ENCODE measurements at places on chromosomes 7 and 10.
A peak's percentile ranks its signal among the peaks of the same experiment; 100 is the strongest.

GRCh38 chr10:33487014-33487776 lies 152.7 kb upstream of the NRP1 start:
- no peak for DNase-seq

- no peak for DNase-seq
These were observed 537 bp downstream of the SH3PXD2A start for GRCh38 chr10:103854686-103855391.

DNA sequence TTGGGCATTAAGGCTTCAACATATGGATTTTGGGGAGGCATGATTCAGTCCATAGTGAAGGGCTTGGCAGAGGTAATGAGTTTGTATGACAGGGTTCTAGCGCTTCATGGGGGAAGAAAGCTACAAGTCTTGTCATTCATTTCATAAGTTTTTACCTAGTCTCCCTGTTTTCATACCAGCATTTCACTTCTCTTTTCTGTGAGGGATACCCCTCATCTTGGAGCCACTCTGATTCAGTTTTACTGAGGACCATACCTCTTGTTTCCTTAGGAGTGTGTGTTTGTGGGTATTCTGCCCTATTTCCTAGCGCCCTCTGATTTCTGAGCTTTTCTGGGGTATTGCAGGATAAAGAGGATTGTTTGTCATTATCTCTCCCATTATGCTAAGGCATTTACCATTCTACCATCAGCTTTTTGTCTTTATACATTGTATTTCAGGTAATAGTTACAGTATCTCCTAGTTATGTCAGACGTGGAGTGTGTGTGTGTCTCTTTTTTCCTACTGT lies 6.8 kb downstream of the RSBN1L start:
- DNase-seq = no peak

DNA sequence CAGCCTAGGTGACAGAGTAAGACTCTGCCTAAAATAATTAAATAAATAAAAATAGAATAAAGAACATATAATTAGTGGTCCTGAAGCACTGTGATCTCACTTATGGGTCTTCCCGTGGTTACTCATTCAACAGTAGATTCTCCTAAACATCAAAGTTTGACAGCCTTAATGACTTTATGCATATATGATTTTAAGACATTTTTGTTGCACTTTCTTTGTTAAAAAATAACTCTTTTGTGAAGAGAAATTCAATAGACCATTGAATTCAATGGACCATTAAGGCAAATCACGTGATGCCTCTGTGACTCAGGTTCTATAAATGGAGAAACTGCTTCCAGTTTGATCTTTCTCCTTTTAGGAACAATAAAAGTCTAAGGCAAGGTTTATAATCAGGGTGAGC lies 59.6 kb downstream of the ATOH7 start:
- DNase-seq = peak; percentile 18

- DNase-seq = no peak
These were observed 28.9 kb upstream of the NPY start for GRCh38 chr7:24255139-24255538.

DNA sequence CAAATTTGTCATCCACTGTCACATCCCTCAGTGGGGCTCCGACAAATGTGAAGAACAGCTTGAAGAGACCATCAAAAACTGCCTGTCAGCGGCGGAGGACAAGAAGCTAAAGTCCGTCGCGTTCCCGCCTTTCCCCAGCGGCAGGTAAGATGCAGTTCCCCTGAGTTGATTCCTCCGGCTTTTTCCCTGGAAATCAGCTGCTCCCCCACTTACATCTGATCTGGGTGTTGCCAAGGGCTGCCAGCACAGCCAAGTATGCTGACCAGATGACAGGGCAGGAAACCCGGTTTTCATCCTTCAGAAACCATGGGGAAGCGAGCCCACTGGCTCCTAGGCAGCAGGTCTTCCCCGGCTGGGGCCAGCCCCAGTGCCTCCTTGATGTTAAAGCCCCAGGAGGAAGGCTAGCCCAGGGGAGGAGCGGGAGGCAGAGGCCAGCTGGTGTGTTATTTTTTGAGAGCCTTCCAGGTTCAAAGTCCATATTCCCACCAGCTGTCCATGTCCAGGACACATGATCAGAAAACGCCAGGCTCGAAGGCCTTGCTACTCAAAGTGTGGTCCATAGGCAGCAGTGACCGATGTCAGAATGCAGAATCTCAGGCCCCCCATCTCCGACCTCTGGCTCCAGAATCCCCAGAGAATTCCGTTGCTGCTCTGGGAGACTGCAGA lies 23.4 kb downstream of the AIFM2 start:
- DNase-seq = no peak

DNA sequence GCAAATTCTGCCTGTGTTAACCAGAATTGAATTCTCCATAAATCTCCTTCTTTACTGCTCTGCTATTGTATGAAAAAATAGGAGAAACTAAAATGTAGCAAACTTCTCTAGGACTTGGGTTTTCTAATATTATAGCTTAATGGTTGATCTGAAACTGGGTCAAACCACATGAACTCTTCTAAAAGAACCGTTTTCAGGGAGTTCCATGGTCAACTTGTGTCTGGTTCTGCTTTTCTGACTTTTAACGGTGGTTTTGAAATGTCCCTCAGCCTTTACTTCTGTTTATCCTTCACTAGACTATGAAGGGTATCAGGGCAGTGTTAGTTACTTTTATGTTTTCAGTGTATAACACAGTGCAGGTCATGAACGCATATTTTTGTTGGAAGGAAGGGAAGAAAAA lies 242.2 kb downstream of the TSPAN12 start:
- no peak for DNase-seq

GRCh38 chr7:98855610-98856422 lies 14.0 kb downstream of the TMEM130 start:
- DNase-seq = no peak

GRCh38 chr10:88156341-88156740 lies 292.9 kb downstream of the PTEN start:
- no peak for DNase-seq

DNA sequence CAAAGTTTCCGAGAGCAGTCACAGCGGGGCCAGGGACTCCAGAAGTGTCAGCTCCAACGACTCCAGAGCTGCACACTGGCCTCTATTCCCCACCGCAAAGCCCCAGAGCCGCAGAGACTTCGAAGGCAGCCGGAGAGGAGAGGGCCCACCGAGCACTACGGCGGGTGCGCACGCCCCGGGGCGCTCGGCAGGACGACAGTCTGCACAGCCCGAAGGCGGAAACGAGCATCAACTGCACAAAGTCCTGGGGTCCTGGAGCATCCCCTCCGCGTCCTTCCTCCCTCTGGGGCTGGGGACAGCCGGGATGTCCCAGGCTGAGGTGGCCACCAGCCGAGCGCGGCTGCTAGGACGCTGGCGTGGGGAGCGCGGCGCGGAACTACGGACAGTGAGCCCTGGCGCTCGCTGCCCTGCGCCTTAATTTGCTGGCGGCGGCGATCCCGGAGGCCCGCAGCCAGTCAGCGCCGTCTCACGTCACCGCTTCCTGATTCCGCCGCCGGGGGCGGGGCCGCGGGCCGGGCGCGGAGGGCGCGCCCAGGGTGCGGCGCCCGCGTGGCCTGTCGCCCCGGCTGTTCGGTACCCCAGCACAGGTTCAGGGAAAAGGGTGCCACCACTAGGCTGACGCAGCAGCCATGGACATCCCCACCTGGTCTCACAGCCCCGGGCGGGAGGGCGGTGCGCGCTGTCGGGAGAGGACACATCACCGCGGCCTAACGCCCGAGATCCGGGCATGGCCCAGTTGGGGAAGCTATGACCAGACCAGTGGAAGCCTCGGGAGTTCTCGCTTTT lies at the start of gene TBX20:
Gene TBX20, minus strand, starts transcription at position 391 of the 786 bp plus-strand sequence. CDS start 480 bp downstream, outside the sequence.
- peak; percentile 66 for DNase-seq

DNA sequence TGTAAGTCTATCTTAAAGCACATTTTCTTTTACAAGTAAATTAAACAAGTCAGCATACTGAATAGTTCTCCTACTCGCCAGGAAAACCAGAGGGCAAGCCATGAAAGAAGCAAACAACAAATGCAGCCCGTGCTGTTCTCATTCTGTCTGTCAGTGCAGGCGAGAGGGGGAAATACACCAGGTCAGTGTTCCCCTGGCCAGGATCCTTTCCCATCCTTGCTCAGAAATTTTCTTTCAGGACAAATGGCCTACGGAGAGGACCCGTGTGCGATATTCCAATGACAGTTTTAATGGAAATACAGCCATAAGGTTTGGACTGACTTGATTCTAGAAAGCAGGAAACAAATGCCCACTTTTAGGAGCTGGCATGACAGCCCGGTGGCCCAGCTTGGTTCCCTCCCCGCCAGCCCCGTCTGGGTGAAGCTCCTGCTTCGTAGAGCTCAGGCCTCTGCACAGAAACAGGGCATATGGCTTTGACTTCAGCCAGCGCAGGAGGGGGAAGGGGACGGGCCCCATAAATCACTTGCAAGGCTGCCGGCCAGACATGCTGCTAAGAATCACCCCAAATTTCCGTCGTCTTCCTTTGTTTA lies 67.8 kb downstream of the FRMD4A start:
- DNase-seq = no peak

DNA sequence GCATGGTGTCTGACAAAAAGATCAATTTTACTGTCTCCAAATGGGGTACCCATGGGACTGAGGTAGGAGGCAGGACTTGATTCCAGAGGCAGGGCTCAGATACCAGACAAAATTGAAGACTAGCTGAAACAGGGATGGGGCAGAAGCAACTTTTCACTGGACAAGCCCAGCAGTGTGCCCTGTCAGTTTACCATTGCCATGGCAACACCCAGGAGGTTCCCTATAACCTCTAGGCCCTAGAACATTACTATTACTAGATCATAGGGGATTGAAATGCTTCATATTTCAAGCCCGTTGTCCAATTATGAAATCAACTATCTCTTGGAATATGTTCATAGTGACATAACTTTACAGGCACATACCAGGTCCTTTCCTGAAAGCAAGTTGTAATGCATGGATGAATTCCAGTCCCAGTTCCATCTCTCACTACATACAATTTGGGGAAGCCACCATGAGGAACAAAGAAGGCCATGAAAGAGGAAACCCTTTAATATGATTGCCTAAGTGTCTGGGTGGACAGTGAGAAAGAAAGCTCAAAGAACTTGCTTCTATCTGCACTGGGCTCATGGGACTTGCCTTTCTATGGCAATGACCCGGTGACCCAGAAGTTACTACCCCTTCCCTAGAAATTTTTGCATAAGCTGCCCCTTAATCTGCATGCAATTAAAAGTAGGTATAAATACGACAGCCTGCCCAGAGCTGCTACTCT lies 557.9 kb downstream of the KCNMA1 start:
- DNase-seq = no peak

DNA sequence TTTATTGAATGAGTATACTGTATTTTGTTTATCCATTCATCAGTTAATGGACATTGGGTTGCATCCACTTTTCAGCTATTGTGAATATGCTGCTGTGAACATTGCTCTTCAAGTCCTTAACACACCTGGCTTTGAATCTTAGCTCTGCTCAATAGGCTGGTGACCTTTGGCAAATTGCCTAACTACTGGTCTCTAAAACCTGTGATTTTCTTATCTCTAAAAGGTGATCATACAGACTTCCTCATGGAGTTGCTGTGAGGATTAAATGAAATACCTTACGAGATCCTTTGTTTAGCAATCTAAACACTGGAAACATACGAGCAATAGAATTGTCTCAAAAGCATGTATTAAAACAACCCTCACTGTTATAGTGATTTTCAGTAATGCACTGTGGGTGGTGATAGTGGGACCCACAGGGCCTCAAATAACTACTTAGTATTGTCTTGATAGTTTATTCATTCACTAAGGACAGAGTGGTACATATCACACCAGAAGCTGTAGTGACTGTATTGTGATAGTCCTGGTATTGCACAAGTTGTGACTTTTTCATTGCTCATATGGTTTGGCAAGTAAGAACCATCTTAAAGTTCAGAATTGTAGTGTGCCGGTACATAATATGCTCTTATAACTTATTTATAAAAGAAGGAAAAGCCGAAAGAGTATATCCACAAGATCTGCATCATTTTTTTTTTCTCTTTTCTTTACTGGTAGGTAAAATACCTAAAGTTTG lies 257.6 kb downstream of the EXOC4 start:
- no peak for DNase-seq

GRCh38 chr10:37733822-37734221 lies 123.6 kb downstream of the ZNF248 start:
- DNase-seq = no peak

DNA sequence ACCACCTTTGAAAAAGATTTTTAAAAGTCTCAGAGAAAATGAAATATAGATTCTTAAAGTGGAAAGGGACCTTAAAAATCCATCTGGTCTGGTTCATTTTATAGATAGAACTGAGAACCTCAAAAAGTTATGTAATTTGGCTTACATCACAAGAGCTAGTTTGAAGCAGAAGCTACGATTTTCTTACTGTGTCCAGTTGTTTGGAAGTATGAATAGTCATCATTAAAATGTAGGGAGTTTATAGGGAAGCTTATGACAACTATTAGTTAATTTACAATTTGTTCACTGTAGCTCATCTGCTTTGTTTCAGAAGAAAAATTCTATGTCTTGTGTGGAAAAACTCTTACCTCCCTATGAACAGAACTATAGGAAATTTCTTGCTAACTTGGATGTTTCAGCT lies 26.9 kb downstream of the ZEB1 start:
- DNase-seq = no peak

DNA sequence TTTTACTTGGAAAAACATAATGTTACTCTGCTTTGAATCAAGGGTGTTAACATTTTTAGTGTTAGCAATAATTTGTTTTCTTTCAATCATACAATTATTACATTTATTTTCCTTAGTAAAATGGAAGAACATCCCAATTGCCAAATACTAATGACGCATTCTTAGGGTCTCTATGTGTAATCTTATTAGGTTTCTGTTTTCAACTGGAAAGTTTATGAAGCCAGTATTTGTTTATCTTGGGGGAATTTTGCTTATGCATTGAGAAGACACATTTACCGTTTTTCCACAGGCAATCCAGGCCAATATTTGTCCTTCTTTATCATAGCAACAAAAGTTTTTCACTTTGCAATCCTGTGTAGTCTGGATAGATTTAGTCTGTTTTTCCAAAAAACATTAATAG lies 134.5 kb downstream of the CPED1 start:
- no peak for DNase-seq

- DNase-seq = no peak
These were observed 76.4 kb downstream of the DOCK4 start for GRCh38 chr7:112129655-112130323.
